Type B pancreatic cell (in vitro differentiated cells): ENCODE measurements at places on chromosomes 4 and X. TPM values are rescaled to one million over a fixed set of nuclear protein-coding genes. Genes with fewer than 3 reads are reported as not detected.

DNA sequence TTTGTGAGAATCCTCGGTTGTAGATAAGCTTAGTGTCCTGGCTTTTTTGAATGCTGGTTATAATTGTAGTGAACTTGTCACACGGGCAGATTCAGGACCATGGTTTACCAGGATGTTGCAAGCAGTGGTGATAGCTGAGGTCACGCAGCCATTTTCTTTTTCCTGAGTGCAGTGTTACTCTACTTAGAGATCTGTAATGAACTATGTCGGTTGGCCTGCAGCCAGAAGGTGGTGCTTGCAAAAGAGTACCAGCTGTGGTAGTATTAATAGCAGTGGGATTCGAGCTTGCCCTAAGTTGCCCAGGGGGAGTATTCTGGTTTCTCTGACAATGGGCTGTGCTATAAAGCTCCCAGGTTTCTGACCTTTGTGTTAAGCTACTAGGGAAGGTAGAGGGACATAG, 368.9 kb downstream of the SLITRK2 start:
- no peak for DNase-seq

DNA sequence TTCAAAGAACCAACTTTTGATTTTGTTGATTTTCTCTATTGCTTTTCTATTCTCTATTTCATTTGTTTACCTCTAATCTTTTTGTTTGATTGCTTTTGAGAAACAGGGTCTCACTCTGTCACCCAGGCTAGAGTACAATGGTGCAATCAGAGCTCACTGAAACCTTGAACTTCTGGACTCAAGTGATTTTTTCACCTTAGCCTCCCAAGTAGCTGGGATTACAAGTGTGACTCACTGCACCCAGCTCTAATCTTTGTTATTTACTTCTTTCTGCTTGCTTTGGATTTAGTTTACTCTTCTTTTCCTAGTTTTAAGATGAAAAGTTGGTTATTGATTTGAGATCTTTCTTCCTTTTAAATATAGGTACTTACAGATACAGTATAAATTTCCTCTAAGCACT, 26.2 kb downstream of the RAB9B start:
- DNase-seq, result no peak

DNA sequence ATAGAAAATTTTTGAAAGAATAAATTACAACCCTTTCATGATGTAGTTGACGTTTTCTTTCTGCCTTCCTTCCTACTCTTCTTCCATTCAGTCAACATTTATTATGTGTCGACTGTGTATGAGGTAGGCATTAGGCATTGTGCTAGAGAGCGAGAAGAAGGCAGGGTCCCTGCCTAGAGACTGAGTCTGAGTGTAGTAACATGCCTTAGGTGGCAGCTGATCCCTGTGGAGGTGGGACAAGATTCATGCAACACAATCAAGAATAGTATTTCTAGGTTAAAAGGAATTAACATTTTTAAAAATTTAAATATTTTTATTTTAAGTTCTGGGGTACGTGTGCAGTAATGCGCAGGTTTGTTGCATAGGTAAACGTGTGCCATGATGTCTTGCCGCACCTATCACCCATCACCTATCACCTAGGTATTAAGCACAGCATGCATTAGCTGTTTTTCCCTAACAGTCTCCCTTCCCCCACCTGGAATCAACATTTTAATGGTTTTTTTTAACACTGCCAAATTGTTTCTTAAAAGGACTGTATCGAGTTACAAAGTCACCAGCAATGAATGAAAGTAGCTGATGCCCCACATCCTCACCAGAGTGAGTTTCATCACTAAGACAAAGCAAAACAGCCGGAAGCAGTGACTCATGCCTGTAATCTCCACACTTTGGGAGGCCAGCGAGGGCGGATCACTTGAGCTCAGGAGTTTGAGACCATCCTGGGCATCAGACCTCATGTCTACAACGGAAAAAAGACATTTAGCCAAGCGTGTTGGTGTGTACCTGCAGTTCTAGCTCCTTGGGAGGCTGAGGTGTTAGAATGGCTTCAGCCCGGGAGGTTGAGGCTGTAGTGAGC, 84.0 kb downstream of the WWC2 start:
- DNase-seq, result no peak

DNA sequence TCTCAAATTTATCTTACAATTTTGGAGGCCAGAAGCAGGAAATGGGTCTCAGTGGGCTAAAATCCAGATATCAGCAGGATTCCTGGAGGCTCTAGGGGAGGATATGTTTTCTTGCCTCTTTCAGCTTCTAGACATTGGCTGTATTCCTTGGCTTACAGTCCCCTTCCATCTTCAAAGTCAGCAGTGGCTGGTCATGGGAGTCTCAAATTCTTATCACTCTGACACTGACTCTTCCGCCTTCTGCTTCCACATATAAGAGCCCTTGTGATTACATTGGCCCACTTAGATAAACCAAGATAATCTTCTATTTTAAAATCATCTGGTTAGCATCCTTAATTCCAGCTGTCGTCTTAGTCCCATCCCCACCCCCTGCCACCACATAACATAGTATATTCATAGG, 113.0 kb downstream of the PCDH7 start:
- no peak for DNase-seq

DNA sequence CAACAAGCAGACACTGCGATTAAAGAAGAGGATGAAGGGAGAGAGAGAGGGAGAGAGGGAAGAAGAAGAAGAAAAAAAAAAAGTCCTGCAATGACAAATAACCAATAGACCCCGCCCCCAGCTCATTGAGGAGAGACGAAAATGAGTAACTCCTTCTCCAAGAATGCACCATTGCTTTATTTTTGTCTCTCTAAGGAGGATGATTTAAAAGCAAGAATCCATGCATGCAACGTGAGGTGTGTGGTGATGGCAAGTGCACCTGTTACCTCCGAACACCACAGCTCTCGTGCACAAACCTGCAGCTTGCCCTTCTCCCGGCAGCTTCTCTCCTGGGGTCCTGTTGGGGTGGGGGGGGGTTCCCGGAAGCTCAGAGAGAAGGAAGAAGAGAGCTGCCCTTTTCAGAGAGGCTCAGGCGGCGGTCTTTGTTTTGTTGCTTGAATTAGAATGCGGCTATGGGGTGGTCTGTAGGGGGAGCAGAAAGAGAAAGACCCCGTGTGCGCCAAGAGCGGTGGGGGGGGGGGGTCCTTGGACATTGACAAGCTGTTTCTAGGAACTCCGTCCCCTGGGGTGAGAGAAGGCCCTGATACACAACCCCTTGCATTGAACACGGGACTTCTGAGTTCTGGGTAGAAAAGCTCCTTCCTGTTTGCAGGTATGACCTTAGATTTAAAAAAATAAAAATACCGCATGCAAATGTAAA, 100.7 kb downstream of the CRLF2 start:
- DNase-seq, result no peak

DNA sequence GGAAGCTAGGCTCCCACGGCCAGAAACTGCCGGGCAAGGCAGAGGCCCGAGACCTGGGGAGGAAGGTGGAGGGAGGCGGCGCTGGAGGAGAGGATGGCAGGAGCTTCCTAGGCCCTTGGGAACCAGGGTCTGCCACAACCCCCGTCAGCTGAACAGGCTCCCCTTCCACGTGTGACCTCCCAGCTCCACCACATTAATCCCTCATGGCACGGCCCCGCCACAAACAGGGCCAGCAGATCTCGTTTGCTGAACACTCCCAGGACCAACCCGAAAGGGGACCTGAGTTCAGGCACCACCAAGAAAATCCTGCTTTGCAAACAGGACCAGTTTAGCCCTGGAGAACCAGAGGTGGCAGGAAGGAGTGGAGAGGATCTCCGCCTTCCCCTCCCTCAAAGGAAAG, 62.7 kb downstream of the FHDC1 start:
- no peak for DNase-seq

The CD38 gene
- total RNA-seq, result 0.34 and 0.36 TPM in 2 replicates

GRCh38 chr4:124846306-124846705, 133.8 kb upstream of the ANKRD50 start:
- DNase-seq, result no peak

DNA sequence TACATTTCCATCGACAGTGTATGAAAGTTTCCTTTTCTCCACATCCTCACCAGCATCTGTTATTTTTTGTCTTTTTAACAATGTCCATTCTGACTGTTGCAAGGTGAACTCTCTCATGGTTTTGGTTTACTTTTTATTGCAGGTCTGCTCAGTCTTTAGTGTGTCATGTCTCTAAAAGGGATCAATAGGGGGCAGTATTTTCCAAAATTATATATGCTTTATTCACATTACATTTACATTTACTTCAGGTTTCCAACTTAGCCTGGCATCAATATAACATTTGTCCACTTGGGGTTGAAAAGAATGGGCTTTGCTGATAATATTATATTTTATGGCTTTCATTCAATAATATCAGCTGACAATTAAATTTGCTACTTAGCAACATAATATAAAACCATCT, 265.0 kb upstream of the SLITRK2 start:
- no peak for DNase-seq

GRCh38 chrX:149007423-149007822, 497.7 kb downstream of the IDS start:
- DNase-seq, result no peak

GRCh38 chr4:119138046-119138445, 2.4 kb downstream of the MYOZ2 start:
- DNase-seq, result no peak

The MCF2 gene
- total RNA-seq, result 0.22 and 0.50 TPM in 2 replicates

- DNase-seq, result no peak
These were observed 47.0 kb upstream of the SCOC start for GRCh38 chr4:140326395-140326993.

The NAT8L gene
- 9.6 and 14.9 TPM in 2 replicates for total RNA-seq

- DNase-seq, result no peak
These were observed 25.5 kb downstream of the MID2 start for GRCh38 chrX:107851215-107851614.

The COPS4 gene
- 26.0 and 34.4 TPM in 2 replicates for total RNA-seq

- DNase-seq, result no peak
These were observed 6.4 kb upstream of the FGG start for GRCh38 chr4:154618708-154619315.

- DNase-seq, result peak; percentile 69
These were observed 4.5 kb downstream of the MID1IP1 start for GRCh38 chrX:38805432-38806389.

DNA sequence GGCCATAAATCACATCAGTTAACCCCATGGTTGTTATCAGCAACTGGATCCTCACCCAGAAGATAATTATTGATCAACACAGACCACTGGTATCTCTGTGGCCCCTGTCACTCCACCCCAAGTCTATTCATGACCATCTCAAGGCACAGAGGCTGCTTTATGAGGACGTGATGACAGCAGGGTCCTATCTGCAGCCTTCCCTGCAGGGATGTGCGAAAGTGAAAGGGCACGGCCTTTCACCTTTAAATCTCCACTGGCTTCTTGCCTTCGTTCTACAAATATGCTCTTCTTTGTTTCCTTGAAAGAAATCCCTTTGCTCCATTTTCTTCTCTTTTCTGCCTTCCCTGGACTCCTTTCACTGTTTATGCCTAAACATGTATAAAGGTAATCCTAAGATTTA, 170.6 kb upstream of the EDNRA start:
- no peak for DNase-seq

The NEUROG2 gene
- total RNA-seq, result 1.2 TPM in 1 of 2 replicates, not detected in the other

The CRMP1 gene
- 13.2 and 40.4 TPM in 2 replicates for total RNA-seq

The MAGEB2 gene
- not detected in 2 replicates for total RNA-seq

DNA sequence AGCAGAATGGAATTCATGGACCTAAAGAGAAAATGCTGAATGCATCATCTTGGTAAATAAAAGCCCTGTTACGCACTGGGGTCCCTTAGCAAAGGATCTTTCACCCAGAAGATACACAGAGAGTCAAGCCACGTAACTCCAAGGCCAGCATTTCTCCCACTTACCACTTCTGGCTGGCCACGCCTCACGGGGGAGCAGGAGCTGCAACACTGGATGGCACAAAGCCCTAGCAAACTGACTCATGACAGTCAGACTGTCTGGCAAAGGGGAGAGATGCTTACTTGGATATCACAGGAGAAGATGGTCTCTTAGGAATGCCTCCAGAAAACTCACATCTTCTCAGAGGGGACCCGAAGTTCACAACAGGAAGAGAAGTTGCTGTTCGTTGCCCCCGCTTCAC, 51.4 kb upstream of the BCLAF3 start:
- DNase-seq, result no peak

GRCh38 chr4:92305148-92305877, 1.5 kb downstream of the GRID2 start:
- DNase-seq, result peak; percentile 81

GRCh38 chr4:88705805-88706492, 8.3 kb upstream of the NAP1L5 start:
- DNase-seq, result no peak

The UGDH gene
- total RNA-seq, result 124 and 128 TPM in 2 replicates

DNA sequence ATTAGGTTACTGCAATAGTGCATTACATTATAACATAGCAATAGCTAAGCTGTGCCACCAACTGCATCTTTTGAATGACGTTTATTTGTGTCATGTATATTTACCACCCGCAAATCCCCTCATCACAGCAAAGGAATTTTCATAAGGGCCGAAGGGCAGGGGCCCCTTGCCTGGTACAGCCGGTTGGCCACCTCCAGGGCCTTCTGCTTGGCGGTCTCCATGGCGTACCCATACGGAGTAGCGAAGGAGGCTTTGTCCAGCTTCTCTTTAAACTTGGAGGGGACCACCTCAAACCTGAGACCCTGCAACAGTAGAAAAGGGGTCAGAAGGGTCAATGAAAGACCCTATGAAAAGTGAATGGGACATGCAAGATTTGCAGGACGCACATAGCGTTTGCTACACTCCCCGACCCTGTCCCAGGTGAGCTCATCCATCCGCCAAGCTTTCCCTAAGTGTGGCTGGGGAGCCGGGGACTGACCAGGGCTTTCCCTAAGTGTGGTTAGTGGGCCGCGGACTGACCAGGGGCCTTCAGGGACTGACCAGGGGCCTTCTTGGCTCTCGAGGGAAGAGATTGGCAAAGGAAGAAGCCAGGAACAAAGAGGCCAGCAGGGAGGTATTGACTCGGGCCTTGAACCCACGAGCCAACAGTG, 10.6 kb downstream of the ASMTL start:
- peak; percentile 61 for DNase-seq
